ENCODE measurements at places on chromosomes 2 and 18. TPM values are rescaled to one million over a fixed set of nuclear protein-coding genes. Genes with fewer than 3 reads are reported as not detected.
A peak's percentile ranks its signal among the peaks of the same experiment; 100 is the strongest.

Gene CSRNP3
- 2.3 TPM for total RNA-seq

GRCh38 chr2:39778775-39779340, at the start of gene THUMPD2:
Gene THUMPD2, minus strand, starts transcription at chr2:39779258. Its CDS starts 19 bp downstream, at chr2:39779239.
- peak; percentile 80 for DNase-seq

GRCh38 chr2:165863810-165864261, 69.8 kb upstream of the GALNT3 start:
- no peak for DNase-seq

GRCh38 chr2:71129114-71129901, 721 bp downstream of the MCEE start:
- no peak for DNase-seq

Gene PLEKHH2
- 42.0 TPM for total RNA-seq

- no peak for DNase-seq
Observed at GRCh38 chr18:48399303-48400075, 9.7 kb downstream of the ZBTB7C start.

Gene ZBTB7C
- 15.0 TPM for total RNA-seq

GRCh38 chr2:196260546-196260945, 89.2 kb upstream of the STK17B start:
- DNase-seq = no peak

Gene AFF3
- 57.3 TPM for total RNA-seq

Gene CAPN14
- total RNA-seq = 0.15 TPM

GRCh38 chr2:174929786-174930185, 75.4 kb downstream of the CHN1 start:
- no peak for DNase-seq

DNA sequence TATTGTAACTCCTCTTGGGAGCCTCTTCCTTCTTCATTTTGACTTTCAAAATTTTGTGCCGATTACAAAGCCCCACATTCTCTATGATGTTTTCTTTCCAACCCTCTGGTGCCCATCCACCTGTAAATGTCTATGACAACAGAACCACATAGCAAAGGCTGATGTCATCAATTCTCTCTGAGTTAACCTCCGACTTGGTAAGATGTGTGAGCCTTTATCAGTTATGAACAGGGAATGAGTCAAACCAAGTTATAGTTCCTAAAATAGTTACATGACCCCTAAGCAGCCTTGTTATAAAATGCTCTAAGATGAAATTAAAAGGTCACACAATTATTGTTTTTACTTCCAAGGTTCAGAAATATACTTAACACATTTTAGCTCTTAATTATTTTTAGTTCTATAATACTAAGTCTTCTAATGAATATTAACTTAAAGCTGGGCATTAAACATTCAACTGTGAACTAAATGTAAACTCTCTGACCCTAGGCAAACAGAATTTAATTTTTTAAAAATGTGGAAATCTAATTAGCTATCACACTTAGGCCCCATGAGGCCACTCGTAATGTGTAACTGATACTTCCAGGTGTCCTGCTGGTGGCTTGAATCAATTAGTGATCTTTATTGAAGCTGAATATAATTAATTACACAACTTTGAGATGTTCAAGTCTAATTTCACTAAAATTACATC, 102.3 kb upstream of the CYRIA start:
- DNase-seq = no peak

DNA sequence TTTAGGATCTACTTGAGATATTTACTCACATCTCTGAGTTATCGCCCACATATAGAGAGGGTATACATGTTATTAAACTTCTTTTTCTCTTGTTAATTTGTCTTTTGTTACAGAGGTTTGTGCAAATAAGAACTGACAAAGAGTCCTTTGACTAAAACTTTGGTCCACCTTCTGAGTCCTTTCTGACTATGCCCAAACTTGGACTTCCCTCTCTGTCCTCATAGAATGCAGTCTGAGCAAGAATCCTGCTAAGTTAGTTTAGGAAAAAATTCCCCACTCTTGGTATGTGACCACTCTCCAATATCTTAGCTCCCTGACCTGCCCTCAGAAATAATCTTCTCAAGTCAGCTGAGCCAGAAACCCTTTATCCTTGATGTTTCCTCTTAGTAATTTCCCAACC, 257.5 kb upstream of the REG3G start:
- DNase-seq = no peak

DNA sequence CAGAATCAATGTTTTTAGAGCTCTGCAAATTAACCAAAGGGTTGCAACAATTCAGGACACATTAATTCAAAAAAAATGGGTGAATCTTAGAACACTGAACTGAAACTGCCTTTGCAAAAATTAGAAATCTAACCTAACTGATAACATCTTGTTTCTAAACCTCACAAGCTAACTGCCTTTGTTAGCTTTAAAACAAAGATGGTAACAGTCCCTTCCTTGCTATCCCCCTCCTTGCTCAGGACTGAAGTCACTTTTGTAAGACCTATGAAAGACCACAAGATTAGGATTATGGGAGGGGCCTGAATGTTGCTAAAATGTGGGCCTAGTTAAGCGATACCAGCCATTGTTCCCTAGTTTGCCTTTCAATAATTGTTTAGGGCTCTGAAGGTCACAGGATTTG, 44.9 kb upstream of the LONRF2 start:
- no peak for DNase-seq

GRCh38 chr18:5620289-5620688, 76.5 kb upstream of the EPB41L3 start:
- no peak for DNase-seq

GRCh38 chr18:34647251-34647650, 62.8 kb upstream of the DTNA start:
- no peak for DNase-seq
